ENCODE measurements at places on chromosomes 5 and 9.

GRCh38 chr9:14906000-14906399 lies 4.2 kb downstream of the FREM1 start:
- no peak for DNase-seq

- peak; percentile 62 for DNase-seq
These were observed 1.1 kb upstream of the SEMA4D start for GRCh38 chr9:89498852-89499480.

- no peak for DNase-seq
These were observed 2.1 kb downstream of the SCAI start for GRCh38 chr9:125141251-125141650.

GRCh38 chr5:150624334-150625163 lies 15.9 kb upstream of the SYNPO start:
- DNase-seq = peak; percentile 7

DNA sequence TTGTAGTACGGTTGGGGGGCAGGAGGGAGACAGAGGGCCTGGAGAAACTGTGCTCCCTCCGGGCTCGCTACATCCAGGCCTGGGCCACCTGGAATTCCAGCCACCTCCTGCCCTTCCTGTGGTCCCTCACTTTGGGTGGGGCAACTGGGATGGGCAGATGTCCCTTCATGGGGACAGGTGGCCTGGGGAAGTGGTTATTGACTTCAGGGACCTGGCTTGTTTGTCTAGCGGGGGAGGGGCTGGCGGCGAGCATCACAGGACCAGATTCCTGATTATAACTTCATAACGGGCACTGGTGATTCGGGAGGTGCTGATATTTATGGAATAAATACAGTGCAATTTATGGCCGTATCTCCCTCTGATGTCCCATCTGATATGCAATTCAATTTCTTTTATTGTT lies 20.1 kb upstream of the LAMC3 start:
- no peak for DNase-seq

- no peak for DNase-seq
These were observed 36.4 kb downstream of the ZNF366 start for GRCh38 chr5:72470826-72471225.

GRCh38 chr9:5696884-5697283 lies 68.0 kb downstream of the RIC1 start:
- no peak for DNase-seq

DNA sequence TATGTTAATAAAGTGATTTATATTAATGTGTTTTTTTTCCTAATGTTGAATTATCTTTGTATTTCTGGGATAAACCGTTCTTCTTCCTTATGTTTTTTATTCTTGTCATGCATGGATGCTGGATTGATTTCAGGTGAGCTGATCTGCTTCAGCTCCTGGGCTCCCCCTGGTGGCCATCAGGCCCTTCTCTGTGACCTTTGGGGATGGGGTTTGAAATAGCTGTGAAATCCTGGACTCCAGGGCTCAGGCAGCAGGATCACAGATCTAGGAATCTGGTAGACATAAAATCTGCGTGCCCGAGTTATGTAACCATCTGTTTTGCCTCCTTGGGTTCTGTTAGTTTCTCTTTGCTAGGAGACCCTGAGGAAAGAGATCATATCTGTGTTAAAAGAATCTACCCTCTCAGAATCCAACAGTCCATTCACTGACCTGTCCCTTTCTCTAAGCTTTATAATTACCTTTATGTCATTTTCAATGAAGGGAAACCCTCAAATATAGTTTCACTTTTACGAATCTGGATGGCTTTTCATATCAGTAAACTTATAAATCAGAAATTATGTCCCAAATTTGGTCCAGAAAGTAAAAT lies 12.2 kb upstream of the OR13J1 start:
- DNase-seq = peak; percentile 84

DNA sequence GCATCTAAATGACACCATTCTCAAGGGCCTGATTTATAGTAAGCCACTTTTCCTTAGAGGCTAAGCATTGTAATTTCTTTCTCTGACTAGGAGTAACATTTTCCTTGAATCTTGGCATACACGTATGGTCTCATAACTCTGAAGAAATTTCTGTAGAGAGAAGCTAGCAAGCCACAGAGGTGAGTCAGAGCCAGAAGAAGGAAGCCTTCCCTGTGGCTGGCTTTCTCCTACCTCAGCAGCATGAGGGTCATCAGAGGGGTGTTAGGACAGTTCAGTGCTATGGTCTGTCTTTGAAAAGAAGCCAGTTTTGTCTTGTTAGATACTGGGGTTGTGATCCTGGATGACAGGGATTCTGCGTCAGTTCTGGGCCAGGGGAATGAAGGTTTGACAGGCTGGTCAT lies 3.2 kb downstream of the SNX30 start:
- DNase-seq = peak; percentile 37

DNA sequence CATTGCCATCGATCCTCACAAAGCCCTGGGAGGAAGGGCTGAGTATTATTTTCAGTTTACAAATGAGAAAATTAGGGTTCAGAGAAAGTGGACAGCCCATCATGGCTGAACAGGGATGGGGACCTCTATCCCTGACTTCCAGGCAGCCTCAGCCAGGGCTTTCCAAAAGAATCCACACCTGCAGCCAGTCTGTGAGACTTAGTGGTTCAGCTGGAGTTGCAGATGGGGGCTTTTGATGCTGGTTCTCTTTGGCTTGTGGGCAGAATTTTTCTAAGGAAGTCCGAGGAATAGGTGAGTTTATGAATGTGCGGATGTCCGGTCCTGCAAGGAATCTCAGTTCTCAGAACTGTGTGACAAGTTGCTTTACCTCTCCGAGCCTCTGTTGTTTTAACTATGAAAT lies 138.1 kb downstream of the RGS3 start:
- DNase-seq = no peak

GRCh38 chr5:81486711-81487110 lies 92.8 kb upstream of the ACOT12 start:
- no peak for DNase-seq
